Foreskin keratinocyte (primary cell): ENCODE measurements at places on chromosomes 1 and 21. TPM values are rescaled to one million over a fixed set of nuclear protein-coding genes. Genes with fewer than 3 reads are reported as not detected.

The PRAMEF27 gene
- total RNA-seq: not detected in 2 replicates

The ROR1 gene
- total RNA-seq: 2.3 and 4.5 TPM in 2 replicates

The SELP gene
- not detected in 2 replicates for total RNA-seq

The MPZ gene
- 0.37 and 0.56 TPM in 2 replicates for total RNA-seq

The GUCA2B gene
- total RNA-seq: not detected in 2 replicates

The CR1 gene
- total RNA-seq: not detected in 2 replicates

The PRR9 gene
- total RNA-seq: 1.2 and 2.9 TPM in 2 replicates

The LORICRIN gene
- not detected in 2 replicates for total RNA-seq

The SPRR2F gene
- not detected in 2 replicates for total RNA-seq

The NME7 gene
- total RNA-seq: 37.6 and 38.2 TPM in 2 replicates

The OPRD1 gene
- not detected in 2 replicates for total RNA-seq

The PRRX1 gene
- 0.04 TPM in 1 of 2 replicates, not detected in the other for total RNA-seq

The AGO4 gene
- total RNA-seq: 9.3 and 9.9 TPM in 2 replicates

The PEA15 gene
- 167 and 176 TPM in 2 replicates for total RNA-seq

The B3GALNT2 gene
- total RNA-seq: 40.3 and 44.3 TPM in 2 replicates

The CHAF1B gene
- 12.0 and 14.4 TPM in 2 replicates for total RNA-seq

The RIIAD1 gene
- total RNA-seq: not detected in 2 replicates

The LAMC2 gene
- 3,836 and 7,314 TPM in 2 replicates for total RNA-seq

The CATSPERE gene
- 0.07 and 0.21 TPM in 2 replicates for total RNA-seq

The SYPL2 gene
- total RNA-seq: not detected in 2 replicates

The LCE1C gene
- total RNA-seq: 2.9 and 3.5 TPM in 2 replicates

The CLCA1 gene
- total RNA-seq: not detected in 2 replicates

The LINGO4 gene
- not detected in 2 replicates for total RNA-seq

The FCRL5 gene
- total RNA-seq: not detected in 2 replicates

The RIPPLY3 gene
- total RNA-seq: 0.78 and 0.88 TPM in 2 replicates

The GFI1 gene
- total RNA-seq: 0.07 and 0.10 TPM in 2 replicates

The NKAIN1 gene
- not detected in 2 replicates for total RNA-seq

The DIO1 gene
- not detected in 2 replicates for total RNA-seq

The GPR61 gene
- total RNA-seq: 0.18 TPM in 1 of 2 replicates, not detected in the other

The GBP1 gene
- total RNA-seq: 16.8 and 17.1 TPM in 2 replicates

The ADAM30 gene
- total RNA-seq: not detected in 2 replicates

The FCRL4 gene
- not detected in 2 replicates for total RNA-seq

The TMEM69 gene
- total RNA-seq: 46.9 and 50.5 TPM in 2 replicates

The F11R gene
- 121 and 143 TPM in 2 replicates for total RNA-seq

The ADCY10 gene
- 0.14 TPM in 1 of 2 replicates, not detected in the other for total RNA-seq

The LHX8 gene
- total RNA-seq: not detected in 2 replicates

The ERG gene
- 0.24 and 0.49 TPM in 2 replicates for total RNA-seq

The TMEM35B gene
- 16.2 and 18.7 TPM in 2 replicates for total RNA-seq

The SELL gene
- not detected in 2 replicates for total RNA-seq

The MYOG gene
- total RNA-seq: not detected in 2 replicates

The TRIM67 gene
- not detected in 2 replicates for total RNA-seq

The ZNF683 gene
- not detected in 2 replicates for total RNA-seq

The DNAJC6 gene
- total RNA-seq: 5.1 and 5.8 TPM in 2 replicates

The TAGLN2 gene
- total RNA-seq: 462 and 520 TPM in 2 replicates

The SMIM34 gene
- not detected in 2 replicates for total RNA-seq

The TMCO1 gene
- 72.7 and 73.2 TPM in 2 replicates for total RNA-seq

The MCOLN3 gene
- total RNA-seq: 3.8 and 4.3 TPM in 2 replicates
